ENCODE measurements at places on chromosomes 13 and 19.

GRCh38 chr13:91135968-91136367 lies 211.5 kb upstream of the MIR17HG start:
- DNase-seq = no peak

- DNase-seq = no peak
Measured at GRCh38 chr19:42301646-42302203, at the start of gene PRR19. PRR19 (plus strand) TSS chr19:42302132; CDS start chr19:42309585, 7,453 bp downstream.

DNA sequence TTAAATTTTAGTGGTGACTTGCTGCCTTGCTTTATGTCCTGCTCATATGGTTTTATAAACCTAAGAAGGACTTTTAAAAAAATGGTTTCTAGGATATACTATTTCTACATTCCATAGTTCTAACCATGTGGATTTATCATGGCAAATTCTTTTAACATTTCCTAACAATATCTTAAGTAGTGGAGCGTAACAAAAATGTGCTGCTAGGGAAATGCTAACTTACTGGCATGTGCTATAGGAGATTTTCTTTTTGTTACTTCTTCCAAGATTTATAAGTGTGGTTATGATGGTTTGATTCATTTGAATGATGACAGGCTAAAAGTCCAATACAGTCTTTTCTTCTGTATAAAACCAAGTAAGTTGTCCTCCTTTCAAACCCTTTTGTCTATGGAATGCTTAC lies 713.7 kb downstream of the SLITRK1 start:
- DNase-seq = no peak

- no peak for DNase-seq
Measured at GRCh38 chr13:75771818-75772217, 135.7 kb downstream of the LMO7 start.

- peak; percentile 52 for DNase-seq
Measured at GRCh38 chr19:13920940-13921747, 15.1 kb downstream of the CC2D1A start.

- no peak for DNase-seq
Measured at GRCh38 chr13:37535501-37535900, 63.1 kb downstream of the POSTN start.

- DNase-seq = no peak
Measured at GRCh38 chr13:112855859-112856258, 113.2 kb upstream of the MCF2L start.

GRCh38 chr19:51392701-51393100 lies 2.3 kb upstream of the C19orf84 start:
- no peak for DNase-seq

DNA sequence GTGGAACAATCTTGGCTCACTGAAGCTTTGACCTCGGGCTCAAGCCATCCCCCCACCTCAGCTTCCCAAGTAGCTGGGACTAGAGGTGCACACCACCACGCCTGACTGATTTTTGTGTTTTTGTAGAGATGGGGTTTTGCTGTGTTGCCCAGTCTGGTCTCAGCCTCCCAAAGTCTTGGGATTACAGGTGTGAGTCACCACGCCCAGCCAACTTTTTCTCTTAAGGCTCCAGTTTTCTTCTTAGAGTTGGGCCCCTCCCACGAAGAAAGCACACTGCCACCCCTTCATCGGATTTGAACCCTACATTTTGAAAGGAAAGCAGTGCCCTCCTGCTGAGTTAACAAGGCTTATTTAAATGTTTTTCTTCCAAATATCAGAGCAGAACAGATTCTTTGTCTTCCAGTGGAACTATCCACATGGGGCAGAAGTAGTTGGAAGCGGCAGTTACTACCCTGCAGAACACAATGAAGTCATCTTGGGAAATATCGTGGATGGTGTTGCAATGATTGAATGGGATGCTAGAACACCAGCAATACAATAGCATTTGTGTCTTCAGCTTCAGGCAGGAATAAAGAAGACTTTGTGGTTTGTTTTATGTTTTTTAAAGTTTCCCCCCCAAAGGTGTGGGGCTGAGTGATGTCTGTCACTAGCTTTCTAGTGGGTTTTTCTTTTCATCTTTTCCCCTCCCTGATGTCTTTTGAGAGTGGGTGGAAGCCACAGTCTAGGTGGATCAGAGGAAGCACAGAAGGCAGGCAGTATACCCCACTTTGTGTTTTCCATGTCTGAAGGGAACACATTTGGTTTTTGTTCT lies 8.9 kb downstream of the ACTN4 start:
- peak; percentile 60 for DNase-seq

GRCh38 chr13:93621051-93621450 lies 394.4 kb downstream of the GPC6 start:
- no peak for DNase-seq

DNA sequence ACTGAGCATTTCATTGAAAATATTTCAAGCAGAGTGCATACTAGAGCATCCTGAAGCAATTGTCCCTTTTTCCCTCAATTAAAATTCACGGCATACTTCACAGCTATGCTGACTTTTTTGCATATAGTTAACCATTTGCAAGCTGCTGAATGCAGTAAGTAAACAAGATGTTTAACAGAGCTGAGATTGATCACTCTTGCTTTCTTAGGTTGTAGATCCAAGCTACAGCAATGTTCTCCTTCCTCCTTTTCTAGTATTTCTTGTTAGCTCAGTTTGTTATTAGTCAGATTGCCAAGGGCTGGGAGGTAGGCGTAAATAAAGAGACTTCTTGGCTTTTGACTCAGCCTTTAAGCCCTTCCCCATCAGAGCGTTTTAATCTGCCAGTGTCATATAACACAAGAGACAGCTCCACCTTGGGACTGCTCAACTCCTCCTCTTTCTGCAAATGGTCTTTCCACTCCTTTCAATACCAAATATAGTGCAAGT lies at the start of gene SLITRK6:
Gene SLITRK6 (minus strand): TSS at position 323 of the 486 bp plus-strand sequence. CDS start 2,911 bp downstream, outside the sequence.
- no peak for DNase-seq

DNA sequence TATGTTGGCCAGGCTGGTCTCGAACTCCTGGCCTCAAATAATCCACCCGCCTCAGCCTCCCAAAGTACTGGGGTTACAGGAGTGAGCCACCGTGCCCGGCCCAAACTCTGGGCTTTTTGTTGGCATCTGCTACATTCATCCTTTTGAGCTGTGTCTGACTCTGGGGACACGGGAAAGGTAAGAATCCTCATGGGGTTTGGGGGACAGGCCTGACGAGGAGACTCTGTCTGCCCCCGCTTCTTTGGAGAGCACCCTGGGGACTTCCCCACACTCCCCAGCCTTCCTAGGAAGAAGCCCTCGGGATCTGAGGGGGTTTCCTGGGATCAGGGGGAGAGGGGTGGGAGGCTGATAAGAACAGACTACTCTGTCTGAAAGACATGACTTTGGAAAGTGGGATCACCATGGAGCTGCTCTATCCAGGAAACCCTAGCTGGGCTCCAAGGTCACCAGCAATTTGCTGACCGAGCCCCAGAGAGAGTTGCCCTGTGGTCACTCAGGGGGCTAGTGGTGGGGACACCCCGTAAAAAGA lies 8.1 kb upstream of the FCER2 start:
- DNase-seq = no peak

- no peak for DNase-seq
Measured at GRCh38 chr13:33168321-33168960, 117.1 kb downstream of the STARD13 start.

DNA sequence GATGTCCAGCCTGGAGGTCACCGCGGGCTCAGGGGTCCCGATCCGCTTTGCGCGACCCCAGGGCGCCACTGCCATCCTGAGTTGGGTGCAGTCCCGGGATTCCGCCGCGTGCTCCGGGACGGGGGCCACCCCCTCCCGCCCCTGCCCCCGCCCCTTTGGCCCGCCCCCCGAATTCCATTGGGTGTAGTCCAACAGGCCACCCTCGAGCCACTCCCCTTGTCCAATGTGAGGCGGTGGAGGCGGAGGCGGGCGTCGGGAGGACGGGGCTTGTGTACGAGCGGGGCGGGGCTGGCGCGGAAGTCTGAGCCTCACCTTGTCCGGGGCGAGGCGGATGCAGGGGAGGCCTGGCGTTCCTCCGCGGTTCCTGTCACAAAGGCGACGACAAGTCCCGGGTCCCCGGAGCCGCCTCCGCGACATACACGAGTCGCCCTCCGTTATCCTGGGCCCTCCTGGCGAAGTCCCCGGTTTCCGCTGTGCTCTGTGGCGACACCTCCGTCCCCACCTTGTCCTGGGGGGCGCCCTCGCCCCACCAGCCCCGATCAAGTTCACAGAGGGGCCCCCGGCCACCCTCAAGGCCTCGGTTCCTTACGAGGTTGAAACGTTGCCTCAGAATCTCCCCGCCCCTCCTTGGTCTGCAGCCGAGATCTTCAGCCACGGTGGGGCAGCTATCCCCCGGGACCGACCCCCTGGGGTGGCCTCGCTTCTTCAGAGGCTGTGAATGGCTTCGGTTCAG lies 1.2 kb downstream of the LDLR start:
- peak; percentile 99 for DNase-seq

- no peak for DNase-seq
Measured at GRCh38 chr19:42097461-42097860, 21.5 kb downstream of the ZNF574 start.

DNA sequence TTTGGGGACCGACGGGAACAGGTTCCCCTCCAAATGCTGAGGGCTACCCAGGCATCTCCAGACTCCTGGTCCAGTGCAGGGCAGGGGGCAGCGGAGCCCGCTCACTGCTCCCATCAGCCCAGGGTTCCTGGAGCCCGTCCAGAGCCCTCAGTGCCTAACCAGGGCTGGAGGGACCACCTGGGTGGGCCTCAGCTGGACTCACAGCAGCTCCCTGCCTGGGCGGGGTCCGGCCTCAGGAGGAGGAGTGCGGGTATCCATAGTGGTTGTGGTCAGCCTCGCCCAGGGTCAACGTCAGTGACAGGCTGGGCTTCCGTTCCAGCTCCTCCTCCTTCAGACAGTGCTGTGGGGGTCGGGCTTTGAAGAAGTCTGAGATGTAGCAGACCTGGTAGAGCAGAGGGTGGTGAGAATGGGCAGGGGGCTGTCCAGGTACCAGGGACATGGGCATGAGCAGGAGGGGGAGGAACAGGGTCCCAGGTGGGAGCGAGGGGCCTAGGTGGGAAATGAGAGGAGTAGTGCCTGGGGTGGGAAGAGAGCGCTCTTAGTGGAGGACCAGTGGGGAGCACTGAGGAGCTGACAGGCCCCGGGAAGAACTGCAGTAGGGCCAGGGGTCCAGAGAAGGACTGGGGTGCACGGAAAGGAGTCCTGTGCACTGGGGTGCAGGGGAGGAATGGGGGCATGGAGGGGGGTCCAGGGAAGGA lies 9.9 kb downstream of the PLPP2 start:
- DNase-seq = no peak

DNA sequence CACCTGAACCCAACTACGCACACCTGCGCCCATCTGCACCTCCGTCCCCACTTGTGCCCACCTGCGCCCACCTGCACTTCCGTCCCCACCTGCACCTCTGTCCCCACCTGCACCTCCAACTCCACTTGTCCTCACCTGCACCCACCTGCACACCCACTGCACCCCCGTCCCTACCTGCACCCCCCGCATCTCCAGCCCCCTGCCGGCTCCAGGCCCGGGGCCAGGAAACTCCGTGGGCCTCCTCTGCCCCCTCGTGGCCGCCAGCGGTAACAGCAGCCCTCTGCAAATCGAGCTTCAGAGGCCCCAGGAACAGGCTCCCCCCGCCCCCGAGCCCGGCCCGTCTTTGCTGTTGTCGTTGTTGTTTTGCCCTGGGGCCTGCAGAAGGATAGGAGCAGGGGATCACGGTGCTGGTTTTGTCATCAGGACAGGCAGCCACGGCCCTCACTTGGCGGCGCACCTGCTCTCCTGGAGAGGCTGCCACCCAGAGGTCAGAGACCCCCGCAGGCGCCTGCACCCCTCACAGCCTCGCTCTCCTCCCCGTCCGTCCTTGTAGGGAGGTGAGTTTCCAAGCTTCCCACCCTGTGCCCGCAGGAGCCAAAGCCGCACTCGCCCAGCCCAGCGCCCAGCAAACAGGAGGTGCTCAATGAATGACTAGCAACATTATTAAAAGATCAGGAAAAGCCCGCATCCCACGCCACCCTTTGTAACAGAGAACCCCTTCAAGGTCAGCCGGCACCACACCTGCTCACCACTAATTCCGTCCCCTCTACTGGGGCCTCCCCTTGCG lies 65.4 kb downstream of the GNG7 start:
- DNase-seq = peak; percentile 84

- DNase-seq = no peak
Measured at GRCh38 chr19:13051557-13052165, 51.0 kb downstream of the LYL1 start.

DNA sequence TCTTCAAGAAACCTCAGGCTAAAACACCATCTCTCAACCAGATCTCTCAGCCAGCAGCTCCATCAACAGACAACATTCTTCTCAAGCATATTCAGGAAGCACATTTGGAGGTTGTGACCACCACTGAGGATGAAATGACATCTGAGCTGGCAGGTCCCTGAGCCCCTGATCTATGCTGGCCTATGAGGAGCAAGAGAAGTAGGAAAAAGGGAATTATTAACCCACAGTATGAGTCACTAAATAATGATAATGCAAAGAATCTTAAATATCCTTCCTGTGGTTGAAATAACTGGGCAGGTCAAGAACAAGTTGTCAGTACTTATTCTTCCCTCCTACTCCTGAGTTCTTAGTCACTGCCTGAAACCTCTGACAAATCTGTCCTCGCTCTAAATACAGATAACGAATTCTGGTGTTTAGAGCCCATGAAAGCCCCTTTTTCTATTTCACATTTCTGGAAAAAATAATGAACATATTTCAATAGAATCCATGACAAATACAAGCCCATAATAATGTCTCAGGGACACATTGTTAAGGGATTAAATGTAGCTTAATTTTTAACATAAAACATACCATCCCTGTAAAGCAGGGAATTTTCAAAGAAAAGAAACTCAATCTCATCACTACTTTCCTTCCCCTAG lies 225.8 kb upstream of the IRS2 start:
- DNase-seq = no peak

- DNase-seq = no peak
Measured at GRCh38 chr19:37059142-37059541, 19.1 kb upstream of the ZNF420 start.

DNA sequence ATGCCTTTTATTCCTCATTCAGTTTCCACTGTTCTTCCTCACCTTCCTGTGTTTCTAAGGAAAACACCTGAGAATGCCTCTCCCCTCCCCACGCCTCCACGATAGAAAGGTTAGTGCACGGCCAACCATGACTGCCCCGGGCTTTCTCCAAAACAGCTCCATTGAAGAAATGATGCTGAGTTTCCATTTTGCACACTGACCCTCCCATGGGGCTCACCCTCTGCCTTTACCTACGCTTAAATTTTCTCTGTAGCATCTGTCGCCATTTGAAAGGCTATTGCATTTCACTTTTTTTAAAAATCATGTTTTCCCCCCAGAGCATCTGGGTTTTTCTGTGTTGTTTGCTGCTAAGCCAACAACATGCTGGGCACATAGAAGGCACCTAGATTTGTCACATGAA lies 48.2 kb downstream of the ABCC4 start:
- no peak for DNase-seq

DNA sequence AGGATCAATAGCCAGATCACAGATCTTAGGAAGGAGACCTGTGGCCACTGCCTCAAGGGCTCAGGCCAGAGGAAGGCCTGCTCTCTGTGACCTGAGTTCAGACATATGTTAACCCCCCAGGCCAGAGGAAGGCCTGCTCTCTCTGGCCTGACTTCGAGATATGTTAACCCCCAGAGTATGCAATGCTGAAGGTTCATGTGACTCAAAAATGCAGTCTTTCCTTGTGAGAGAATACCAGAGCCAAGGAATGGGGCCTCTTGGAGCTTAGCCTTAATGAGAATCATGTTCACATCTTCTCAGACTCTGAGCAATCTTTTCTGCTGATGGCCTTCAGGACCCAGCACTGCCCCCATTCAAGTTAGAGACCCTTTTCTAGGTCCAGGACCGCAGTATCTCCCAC lies 36.7 kb downstream of the MBNL2 start:
- DNase-seq = no peak

All from activated CD8-positive, alpha-beta T cell treated with anti-CD3 and anti-CD28 coated beads, Interleukin-2, amount 10 ng/mL, durations not matched to agents 7 days and 5 days (primary cell).